ENCODE measurements at places on chromosomes 6 and 20.
A peak's percentile ranks its signal among the peaks of the same experiment; 100 is the strongest.

- DNase-seq, result peak; percentile 99
Observed at GRCh38 chr6:17865243-17865642, 122.2 kb downstream of the KIF13A start.

GRCh38 chr6:5909721-5910120, 97.0 kb downstream of the NRN1 start:
- DNase-seq, result no peak

DNA sequence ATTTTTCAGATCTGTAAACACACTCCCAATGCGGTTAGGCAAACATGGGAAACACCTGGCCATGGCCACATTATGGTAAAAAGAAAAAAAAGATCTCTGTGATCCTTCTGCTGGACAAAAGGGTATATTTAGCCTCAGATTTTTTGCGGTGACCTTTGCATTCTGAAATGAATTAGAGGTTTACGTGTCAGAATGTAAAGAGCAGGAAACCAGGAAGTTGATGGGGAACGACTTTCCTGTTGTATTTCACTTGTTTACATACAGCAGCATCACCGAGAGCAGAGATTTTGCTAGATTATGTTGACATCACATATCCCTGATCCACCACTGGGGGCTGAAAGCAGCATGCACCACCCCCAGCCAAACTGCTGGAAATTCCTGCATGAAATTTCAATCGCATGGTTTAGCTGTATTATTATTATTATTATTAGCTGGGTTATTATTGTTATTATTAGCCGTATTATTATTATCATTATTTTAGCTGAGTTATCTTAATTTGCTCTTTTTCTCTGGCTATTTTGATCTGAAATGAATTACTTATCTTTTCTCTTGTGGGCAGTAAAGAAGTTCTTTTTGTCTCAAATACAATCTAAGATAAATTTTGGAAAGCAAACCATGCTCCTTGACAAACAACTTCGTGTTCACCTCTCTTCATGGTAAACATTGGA, 189.4 kb downstream of the ZFP64 start:
- DNase-seq, result no peak

- DNase-seq, result peak; percentile 100
Observed at GRCh38 chr6:106751501-106752252, 122.3 kb downstream of the QRSL1 start.

- no peak for DNase-seq
Observed at GRCh38 chr6:42756722-42757121, 10.8 kb upstream of the TBCC start.

GRCh38 chr20:15899967-15900366, 673.3 kb downstream of the KIF16B start:
- DNase-seq, result no peak

- no peak for DNase-seq
Observed at GRCh38 chr6:125546841-125547251, 202.6 kb upstream of the HEY2 start.

Measured in foreskin keratinocyte (primary cell).